GM23248 (cell line): ENCODE measurements at places on chromosomes 2 and 18. TPM values are rescaled to one million over a fixed set of nuclear protein-coding genes. Genes with fewer than 3 reads are reported as not detected.
A peak's percentile ranks its signal among the peaks of the same experiment; 100 is the strongest.

- no peaks in the 10 kb centered on the region for H3K27me3 ChIP-seq
- no peak overlapping the region for H3K27ac ChIP-seq
- peak; percentile 83 for DNase-seq
- no peaks in the 10 kb centered on the region for H3K36me3 ChIP-seq
These were observed 12.7 kb upstream of the CDH2 start for GRCh38 chr18:28189400-28190239.

DNA sequence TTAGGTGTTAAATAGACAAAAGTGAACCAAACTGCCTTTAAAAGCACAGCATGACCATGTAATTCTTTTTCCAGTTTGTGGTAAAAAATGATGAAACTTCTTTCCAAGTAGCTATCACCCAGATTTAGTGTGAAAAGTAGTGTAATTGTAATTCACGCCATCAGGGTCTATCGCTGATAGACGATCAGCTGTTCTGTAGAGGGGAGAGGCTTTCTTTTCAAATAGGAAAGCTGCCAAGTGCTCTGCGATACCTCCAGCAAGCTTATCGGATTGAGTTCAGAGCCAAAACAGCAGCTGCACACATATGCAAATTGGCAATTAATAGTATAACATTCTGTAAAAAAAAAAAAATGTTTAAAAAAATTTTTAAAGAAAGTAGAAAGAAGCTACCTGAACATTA lies 61.9 kb upstream of the PSMD14 start:
- no peak overlapping the region for H3K27ac ChIP-seq
- no peaks in the 10 kb centered on the region for H3K4me1 ChIP-seq
- H3K27me3 ChIP-seq, result peaks cover 10% of the 10 kb centered on the region; the same call in 1 of the 2 replicates
- no peak overlapping the region for H3K4me3 ChIP-seq
- DNase-seq, result no peak

DNA sequence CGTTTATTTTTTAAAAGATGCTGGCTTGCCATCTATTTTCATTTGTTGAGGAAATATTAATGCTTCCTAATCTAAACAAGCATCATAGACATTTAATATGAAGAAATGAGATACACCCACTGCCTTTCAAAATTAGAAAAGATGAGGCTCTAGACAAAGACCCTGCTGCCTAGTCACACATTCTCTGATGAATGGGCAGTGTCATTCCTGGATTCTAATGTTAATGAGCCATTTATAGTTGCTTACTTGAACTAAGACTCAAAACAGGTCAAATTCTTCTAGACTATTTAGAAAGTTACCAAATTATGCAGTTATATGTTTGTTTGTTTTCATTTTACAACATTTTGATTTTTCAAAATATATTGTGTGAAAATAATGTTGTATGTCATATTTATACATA lies 237.6 kb downstream of the CDH7 start:
- H3K27me3 ChIP-seq, result no peaks in the 10 kb centered on the region
- no peaks in the 10 kb centered on the region for H3K36me3 ChIP-seq
- H3K27ac ChIP-seq, result no peak overlapping the region
- no peak overlapping the region for H3K4me3 ChIP-seq
- no peaks in the 10 kb centered on the region for H3K4me1 ChIP-seq

Gene ST8SIA5
- total RNA-seq, result 0.13 TPM in 1 of 2 replicates, not detected in the other

- no peaks in the 10 kb centered on the region for H3K4me1 ChIP-seq
- no peaks in the 10 kb centered on the region for H3K36me3 ChIP-seq
These were observed 288.7 kb downstream of the AKAIN1 start for GRCh38 chr18:4908328-4908727.

GRCh38 chr2:28958689-28959088 lies 22.4 kb upstream of the TOGARAM2 start:
- no peak overlapping the region for H3K27ac ChIP-seq
- H3K4me1 ChIP-seq, result no peaks in the 10 kb centered on the region; the same call in 1 of the 2 replicates
- no peaks in the 10 kb centered on the region for H3K27me3 ChIP-seq

DNA sequence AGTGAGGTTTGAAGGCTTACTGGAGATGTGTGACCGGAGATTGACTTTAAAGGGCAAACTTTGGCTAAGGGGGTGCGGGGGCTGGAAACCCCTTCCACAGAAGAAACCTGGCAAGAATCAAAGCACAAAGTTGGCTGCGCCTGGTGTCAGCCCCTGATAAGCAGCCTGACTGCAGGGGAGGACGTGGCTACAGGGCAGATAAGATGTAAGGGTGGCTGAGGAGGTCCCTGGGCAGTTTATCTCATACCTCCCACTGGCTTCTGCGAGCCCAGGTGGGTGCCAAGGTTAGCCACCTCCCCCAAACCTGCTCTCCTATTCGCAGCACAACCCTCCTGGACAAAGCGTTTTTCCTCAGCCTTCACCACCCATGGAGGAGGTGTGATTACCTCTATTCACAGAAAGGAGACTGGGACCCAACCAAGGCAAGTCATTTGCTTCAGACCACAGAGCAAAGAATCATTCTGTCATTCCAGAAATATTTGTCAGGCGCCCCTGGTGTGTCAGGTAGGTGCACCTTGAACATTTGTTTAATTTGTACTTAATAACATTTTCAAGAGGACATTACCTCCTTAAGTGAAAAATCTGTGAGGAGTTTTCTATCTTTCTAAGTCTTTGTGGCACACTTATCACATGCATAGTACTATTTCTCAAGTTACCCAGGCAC lies 73.1 kb upstream of the IL1R1 start:
- no peaks in the 10 kb centered on the region for H3K27me3 ChIP-seq
- no peak overlapping the region for H3K4me3 ChIP-seq
- peak overlapping the region; percentile 87 for H3K27ac ChIP-seq
- H3K36me3 ChIP-seq, result no peaks in the 10 kb centered on the region

DNA sequence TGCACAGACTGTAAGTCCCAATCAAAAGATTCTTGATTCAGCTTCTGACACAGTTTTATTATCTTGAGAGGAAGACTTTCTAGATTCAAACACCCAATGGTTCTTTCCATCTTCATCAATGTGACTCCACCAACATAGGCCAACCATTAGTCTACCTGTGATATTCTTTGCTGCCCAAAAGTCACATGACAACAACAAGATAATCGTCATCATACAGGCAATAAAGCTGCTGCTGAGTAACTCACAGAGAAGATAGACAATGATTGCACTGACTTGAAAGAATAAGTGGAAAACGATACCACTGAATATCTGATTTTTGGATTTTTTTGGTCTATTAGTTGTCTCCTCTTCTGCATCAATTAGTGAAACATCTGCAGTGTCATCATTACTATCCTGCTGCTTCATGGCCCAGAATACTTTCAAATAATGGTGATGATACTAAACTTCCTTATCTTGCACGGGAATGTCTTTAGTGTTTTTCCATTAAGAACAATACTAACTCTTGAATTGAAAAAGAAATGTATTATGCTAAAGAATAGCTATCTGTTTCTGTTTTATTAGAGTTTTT lies 19.5 kb downstream of the M1AP start:
- no peak for DNase-seq
- H3K36me3 ChIP-seq, result no peaks in the 10 kb centered on the region
- no peak overlapping the region for H3K4me3 ChIP-seq
- H3K27me3 ChIP-seq, result no peaks in the 10 kb centered on the region
- no peak overlapping the region for H3K27ac ChIP-seq

DNA sequence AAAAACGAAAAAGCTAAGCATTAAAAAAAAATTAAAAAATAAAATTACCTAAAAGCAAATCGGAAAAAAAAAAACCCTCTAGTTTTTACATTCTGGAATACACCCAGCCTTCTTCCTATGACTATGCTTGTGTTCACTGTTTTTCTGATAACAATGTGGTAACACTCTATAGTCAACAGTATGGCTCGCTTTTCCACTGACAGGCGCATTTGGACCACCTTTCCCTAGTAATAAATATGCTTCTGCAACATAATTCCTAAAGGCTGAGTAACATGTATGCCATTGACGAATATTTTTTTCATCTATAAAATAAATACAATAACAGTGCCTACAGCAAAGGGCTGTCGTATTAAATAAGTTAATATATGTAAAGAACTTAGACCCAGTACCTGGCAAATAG lies 27.9 kb downstream of the NOL10 start:
- no peaks in the 10 kb centered on the region for H3K27me3 ChIP-seq
- H3K27ac ChIP-seq, result no peak overlapping the region
- H3K4me1 ChIP-seq, result peaks cover 20% of the 10 kb centered on the region
- H3K36me3 ChIP-seq, result peaks cover 55% of the 10 kb centered on the region
- no peak overlapping the region for H3K4me3 ChIP-seq
- no peak for DNase-seq

Gene NTSR2
- not detected in 2 replicates for total RNA-seq

Gene HOXD1
- total RNA-seq, result 0.13 and 0.43 TPM in 2 replicates

Gene ATP8B1
- total RNA-seq, result 43.4 and 43.9 TPM in 2 replicates

DNA sequence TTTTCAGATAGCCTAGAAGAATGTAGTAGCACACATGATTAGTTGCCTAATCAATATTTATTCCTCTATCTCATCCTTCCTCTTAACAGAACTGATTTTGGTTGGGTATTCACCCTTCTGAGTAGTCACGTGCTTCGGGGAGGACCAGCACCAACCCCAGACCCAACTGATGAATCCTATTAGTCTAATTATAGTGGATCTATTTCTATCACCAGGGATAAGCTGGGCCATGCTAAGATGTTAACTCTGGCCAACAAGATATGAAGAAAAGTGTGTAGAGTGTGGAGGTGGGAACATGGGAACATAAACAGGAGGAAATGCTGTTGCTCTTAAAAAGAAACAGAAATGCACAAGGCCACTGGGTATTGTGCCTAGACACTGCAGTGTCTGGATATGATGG lies 119.9 kb downstream of the THADA start:
- H3K36me3 ChIP-seq, result no peaks in the 10 kb centered on the region
- no peak overlapping the region for H3K4me3 ChIP-seq
- no peaks in the 10 kb centered on the region for H3K27me3 ChIP-seq

- no peaks in the 10 kb centered on the region for H3K36me3 ChIP-seq
- no peak for DNase-seq
- H3K4me3 ChIP-seq, result no peak overlapping the region
- H3K27ac ChIP-seq, result no peak overlapping the region
These were observed 304.1 kb upstream of the FAM98A start for GRCh38 chr2:33903215-33903614.

DNA sequence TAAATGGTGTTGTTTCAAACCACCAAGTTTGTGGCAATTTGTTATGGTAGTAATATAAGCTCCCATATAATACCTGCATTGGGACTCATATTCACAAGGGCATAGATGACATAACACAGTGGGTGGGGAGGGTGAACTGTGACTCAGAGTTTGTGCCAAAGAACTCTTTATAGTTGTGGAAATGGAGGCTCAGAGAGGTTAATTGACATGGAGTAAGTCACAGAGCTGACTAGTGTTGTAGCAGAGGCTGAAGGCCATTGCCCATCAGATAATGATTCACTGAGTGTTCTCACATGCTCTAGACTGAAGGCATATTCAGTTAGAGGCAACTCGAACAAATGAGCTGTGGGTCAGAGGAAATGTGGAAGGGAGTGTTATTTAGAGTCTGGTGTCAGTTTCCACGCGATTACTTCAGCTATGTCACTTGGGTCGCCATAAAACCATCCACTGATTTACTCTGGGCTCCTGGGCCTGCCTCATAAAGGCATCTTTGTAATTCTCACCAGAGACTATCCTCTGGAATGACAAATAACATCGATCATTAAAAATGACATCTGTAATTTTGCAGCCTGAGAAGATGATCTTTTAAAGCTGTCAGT lies 264.7 kb downstream of the CCDC85A start:
- H3K27ac ChIP-seq, result peak overlapping the region; percentile 60
- no peaks in the 10 kb centered on the region for H3K36me3 ChIP-seq
- no peaks in the 10 kb centered on the region for H3K27me3 ChIP-seq
- H3K4me3 ChIP-seq, result no peak overlapping the region
- peak; percentile 49 for DNase-seq
